ENCODE measurements at places on chromosomes 6 and 20.

- no peak overlapping the region for H3K4me3 ChIP-seq
- no peaks in the 10 kb centered on the region for H3K36me3 ChIP-seq
- peaks cover 1% of the 10 kb centered on the region for H3K4me1 ChIP-seq
- DNase-seq, result no peak
- H3K27ac ChIP-seq, result no peak overlapping the region
Measured at GRCh38 chr20:920311-920710, 4.2 kb upstream of the ANGPT4 start.

- H3K4me3 ChIP-seq, result no peak overlapping the region
Measured at GRCh38 chr20:23585808-23586734, 17.8 kb upstream of the CST9L start.

DNA sequence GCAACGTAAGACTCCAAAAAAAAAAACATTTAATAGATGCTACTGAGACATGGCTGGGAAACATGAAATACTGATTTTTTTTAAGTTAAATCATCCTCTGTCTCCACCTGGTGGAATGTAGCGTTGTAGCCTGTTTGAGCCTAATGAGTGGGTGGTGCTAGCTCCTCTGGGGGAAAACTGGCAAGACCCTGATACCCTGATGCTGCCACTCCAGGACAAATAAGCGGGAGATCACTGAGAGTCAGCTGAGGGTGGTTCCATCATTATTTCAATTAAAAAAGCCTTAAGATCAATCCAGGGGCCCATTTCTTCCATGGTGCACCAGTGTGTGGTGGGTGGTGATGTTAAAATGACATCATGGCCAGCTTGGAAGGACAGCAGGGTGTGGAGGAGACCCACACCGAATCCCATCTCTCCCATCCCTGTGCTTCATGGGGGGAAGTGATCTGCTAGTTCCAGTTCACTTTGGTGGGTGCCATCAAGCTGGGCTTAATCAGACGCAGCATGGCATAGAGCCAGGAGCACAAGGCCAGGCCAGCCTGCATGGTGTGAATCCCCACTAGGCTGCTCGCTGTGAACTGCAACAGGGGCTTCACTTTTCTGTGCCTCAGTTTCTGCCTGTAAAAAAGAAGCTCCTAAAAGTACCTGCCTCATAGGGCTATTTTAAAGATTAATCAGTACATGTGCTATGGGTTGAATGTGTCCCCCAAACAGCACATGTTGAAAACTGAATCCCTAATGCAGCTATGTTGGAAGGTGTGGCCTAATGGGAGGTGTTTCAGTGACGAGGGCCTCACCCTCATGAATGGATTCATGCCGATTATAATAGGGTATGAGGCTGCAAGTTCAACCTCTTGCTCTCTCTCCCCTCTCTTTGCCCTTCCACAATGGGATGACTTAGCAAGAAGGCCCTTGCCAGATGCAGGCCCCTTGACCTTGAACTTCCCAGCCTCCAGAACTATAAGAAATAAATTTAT, 13.0 kb upstream of the MRPS10 start:
- H3K36me3 ChIP-seq, result peaks cover 37% of the 10 kb centered on the region
- no peak for DNase-seq
- no peaks in the 10 kb centered on the region for H3K27me3 ChIP-seq
- H3K4me1 ChIP-seq, result no peaks in the 10 kb centered on the region

DNA sequence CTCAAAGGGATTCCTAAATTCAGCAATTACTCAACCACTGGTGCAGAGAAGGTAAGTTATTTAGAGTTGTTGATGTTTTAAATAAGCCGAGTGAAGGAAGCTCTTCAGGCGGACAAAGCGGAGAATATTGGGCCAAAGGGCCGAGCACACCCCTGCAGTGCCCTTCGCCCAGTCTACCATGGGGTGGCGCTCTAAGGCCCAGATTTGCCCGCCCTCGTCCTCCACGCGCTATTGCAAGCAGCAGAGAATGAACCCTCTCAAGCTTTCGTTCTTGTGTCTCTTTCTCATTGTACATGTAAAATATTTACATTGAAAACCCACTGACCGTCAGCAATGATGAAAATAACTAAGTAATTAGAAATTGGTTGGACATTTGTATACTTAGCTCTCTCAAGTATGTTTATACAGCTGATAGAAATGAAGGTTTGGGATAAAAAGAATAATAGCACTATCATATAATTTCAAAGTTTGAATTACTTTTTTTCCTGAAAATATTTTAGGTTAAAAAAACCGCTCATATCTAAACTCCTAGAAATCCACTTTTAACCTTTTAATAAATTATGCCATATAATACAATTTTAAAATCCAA, 195.0 kb upstream of the CEP162 start:
- no peak overlapping the region for H3K27ac ChIP-seq
- H3K27me3 ChIP-seq, result no peaks in the 10 kb centered on the region
- no peak overlapping the region for H3K4me3 ChIP-seq
- no peak for DNase-seq

- peaks cover 48% of the 10 kb centered on the region for H3K4me1 ChIP-seq
- peak within 1 kb of the TSS; percentile 90 for H3K4me3 ChIP-seq
- H3K27ac ChIP-seq, result peak within 1 kb of the TSS; percentile 95
- H3K36me3 ChIP-seq, result peaks cover 27% of the 10 kb centered on the region
Measured at GRCh38 chr6:3068329-3069214, at the start of gene RIPK1. Gene RIPK1, plus strand, starts transcription at chr6:3068494. Its CDS starts 8,330 bp downstream, at chr6:3076824.

GRCh38 chr6:164296411-164296810, 881.9 kb downstream of the QKI start:
- H3K27ac ChIP-seq, result no peak overlapping the region
- DNase-seq, result no peak
- H3K4me1 ChIP-seq, result no peaks in the 10 kb centered on the region
- no peak overlapping the region for H3K4me3 ChIP-seq
- no peaks in the 10 kb centered on the region for H3K27me3 ChIP-seq

DNA sequence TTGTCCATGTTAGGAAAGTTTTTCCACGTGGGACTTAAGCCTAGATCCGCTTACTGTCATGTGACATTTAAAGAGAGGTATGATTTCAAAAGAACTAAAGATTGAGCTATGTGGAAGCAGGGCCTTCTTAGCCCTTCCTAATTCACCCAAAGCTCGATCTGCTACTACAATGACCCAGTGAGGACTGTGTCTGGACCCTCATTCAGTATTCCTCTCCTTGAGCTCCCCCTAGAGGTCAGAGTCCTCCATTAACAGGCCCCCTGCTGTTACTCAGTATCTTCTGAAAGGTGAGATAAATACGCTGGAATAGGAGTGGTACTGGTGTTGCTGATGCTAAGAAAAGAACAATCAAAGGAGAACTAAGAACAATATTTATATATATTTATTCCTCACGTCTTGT, 414.0 kb downstream of the GJA1 start:
- H3K27ac ChIP-seq, result no peak overlapping the region
- no peak overlapping the region for H3K4me3 ChIP-seq
- no peaks in the 10 kb centered on the region for H3K36me3 ChIP-seq
- no peaks in the 10 kb centered on the region for H3K4me1 ChIP-seq
- no peak for DNase-seq

DNA sequence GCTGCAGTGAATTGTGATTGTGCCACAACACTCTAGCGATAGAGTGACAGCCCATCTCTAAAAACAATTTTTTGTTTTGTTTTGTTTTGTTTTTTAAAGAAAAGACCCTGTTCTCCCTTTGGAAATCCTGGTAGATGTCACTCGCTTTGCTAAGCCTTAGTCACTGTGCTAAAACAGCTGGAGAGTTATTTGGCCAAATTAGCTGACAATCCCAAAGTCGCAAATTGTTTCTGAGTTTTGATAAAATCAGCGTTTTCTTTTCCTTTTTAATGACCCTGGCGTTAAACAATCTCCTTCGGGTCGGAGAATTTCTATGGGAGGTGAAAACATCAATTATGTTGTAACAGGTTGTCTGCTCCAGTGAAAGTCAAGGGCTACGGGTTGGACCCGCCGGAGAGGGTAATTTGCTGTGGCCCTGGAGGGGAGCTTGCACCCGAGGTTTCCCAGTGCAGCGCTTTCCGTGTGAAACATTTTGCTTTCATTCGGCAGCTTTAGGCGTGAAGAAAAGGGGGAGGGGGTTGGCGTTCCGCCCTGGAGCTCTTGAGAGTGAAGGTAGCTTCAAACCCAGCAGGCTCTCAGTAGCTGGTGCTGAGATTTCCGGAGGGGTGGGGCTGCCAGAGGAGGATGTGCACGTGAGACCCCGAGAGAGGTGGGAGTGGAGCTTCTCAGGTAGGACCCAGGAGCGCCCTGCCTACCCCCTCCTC, 296.6 kb downstream of the PHACTR1 start:
- DNase-seq, result no peak
- peak overlapping the region; percentile 66 for H3K4me3 ChIP-seq
- H3K36me3 ChIP-seq, result no peaks in the 10 kb centered on the region
- H3K27me3 ChIP-seq, result peaks cover 87% of the 10 kb centered on the region
- no peak overlapping the region for H3K27ac ChIP-seq

GRCh38 chr6:129708496-129709195, 1.3 kb downstream of the ARHGAP18 start:
- peak overlapping the region; percentile 100 for H3K4me3 ChIP-seq
- peaks cover 50% of the 10 kb centered on the region for H3K4me1 ChIP-seq
- peaks cover 1% of the 10 kb centered on the region for H3K36me3 ChIP-seq
- no peaks in the 10 kb centered on the region for H3K27me3 ChIP-seq
- H3K27ac ChIP-seq, result peak overlapping the region; percentile 6
- DNase-seq, result no peak

DNA sequence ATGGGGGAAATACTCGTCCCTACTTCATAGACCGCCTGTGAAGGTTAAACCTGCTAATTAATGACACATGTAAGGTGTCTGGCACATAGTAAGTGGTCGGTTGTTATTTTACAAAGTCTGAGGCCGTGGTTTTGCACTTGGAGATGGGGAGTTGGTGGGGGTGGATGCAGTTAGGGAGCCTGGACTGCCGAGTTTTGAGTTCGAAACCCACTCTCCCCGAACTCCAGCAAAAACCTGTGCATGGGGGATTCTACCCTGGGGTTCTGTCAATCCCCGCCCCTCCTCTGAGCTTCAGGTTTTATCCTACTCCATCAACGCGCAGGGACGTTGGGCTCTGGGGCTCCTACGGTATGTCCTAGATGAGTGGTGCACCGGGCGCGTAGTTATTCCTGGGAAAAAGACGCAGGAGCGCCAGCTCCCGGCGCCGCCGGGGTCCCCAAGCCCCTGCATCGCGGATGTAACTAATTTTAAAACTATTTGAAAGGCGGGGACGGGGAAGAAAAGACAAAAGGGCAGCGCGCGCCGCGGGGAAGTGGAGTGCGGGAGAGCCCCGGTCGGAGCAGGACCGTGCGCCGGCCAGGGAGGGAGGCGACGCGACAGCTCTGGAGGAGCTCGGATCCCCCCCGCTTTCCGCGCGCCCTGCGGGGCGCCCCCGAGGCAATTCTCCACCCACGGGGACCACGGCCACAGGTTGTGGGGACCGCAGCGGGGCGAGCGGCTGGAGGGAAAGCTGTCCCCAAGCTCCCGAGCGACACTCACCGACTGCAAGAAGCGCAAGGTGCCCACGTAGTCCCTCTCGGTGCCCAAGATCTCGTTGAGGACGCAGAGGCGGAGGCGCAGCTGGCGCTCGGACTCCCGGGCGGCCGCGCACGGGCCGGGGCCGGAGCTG, 672 bp downstream of the PREX1 start:
- no peaks in the 10 kb centered on the region for H3K27me3 ChIP-seq
- H3K4me3 ChIP-seq, result peak overlapping the region; percentile 97
- H3K4me1 ChIP-seq, result peaks cover 52% of the 10 kb centered on the region
- DNase-seq, result no peak
- H3K36me3 ChIP-seq, result peaks cover 25% of the 10 kb centered on the region

GRCh38 chr6:3910106-3910663, 61.0 kb downstream of the FAM50B start:
- H3K4me3 ChIP-seq, result no peak overlapping the region
- no peak overlapping the region for H3K27ac ChIP-seq
- peaks cover 2% of the 10 kb centered on the region for H3K36me3 ChIP-seq
- peaks cover 11% of the 10 kb centered on the region for H3K4me1 ChIP-seq
- no peak for DNase-seq
- H3K27me3 ChIP-seq, result peaks cover 67% of the 10 kb centered on the region

GRCh38 chr20:49814057-49814694, 1.5 kb downstream of the SLC9A8 start:
- peak overlapping the region; percentile 92 for H3K4me3 ChIP-seq
- peaks cover 39% of the 10 kb centered on the region for H3K4me1 ChIP-seq
- no peak for DNase-seq
- H3K27ac ChIP-seq, result peak overlapping the region; percentile 96
- H3K27me3 ChIP-seq, result no peaks in the 10 kb centered on the region
- peaks cover 36% of the 10 kb centered on the region for H3K36me3 ChIP-seq

GRCh38 chr6:142942238-142942637, 2.7 kb downstream of the HIVEP2 start:
- H3K27ac ChIP-seq, result peak overlapping the region; percentile 99
- peaks cover 49% of the 10 kb centered on the region for H3K36me3 ChIP-seq
- DNase-seq, result no peak
- peaks cover 70% of the 10 kb centered on the region for H3K4me1 ChIP-seq
- peak overlapping the region; percentile 96 for H3K4me3 ChIP-seq

DNA sequence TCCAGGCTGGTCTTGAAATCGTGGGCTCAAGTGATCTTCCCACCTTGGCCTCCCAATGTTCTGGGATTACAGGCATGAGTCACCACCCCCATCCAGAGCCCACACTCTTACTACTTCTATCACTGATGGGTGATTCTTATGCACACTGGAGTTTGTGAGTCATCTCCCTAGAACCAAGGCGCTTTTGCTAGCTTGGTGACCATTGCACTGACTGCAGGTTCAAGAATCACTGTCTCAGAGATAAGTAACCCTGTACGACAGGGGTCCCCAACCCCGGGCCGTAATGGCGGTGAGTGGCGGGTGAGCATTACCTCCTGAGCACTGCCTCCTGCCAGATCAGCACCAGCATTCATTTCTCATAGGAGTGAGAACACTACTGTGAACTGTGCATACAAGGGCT, 118.8 kb downstream of the MAP3K7 start:
- no peaks in the 10 kb centered on the region for H3K36me3 ChIP-seq
- H3K4me3 ChIP-seq, result no peak overlapping the region
- peaks cover 27% of the 10 kb centered on the region for H3K4me1 ChIP-seq
- DNase-seq, result no peak

- no peak overlapping the region for H3K4me3 ChIP-seq
- DNase-seq, result no peak
- no peaks in the 10 kb centered on the region for H3K4me1 ChIP-seq
- no peaks in the 10 kb centered on the region for H3K36me3 ChIP-seq
- no peak overlapping the region for H3K27ac ChIP-seq
Measured at GRCh38 chr6:74073999-74074398, 378.0 kb downstream of the CD109 start.

DNA sequence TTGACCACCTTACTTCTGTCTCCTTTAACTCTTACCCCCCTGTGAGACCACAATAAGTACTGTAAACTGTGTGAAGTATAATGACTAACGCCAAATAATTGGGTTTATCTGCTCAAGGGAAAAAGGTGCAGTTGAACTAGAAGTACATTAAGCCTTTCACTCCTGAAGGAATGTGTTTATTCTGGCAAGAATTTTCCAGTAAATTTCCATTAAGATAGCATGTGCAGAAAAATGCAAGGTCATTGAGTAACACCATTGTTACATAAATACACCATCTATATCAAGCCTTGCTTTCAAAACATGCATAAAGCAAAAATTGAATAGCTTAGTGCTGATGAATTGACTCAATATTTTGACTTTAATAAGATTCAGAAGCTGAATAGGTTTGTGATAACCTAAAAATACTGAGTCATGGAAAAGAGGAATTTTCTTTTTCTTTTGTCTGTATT, 65.4 kb downstream of the ARHGAP18 start:
- no peak overlapping the region for H3K27ac ChIP-seq
- DNase-seq, result no peak
- no peak overlapping the region for H3K4me3 ChIP-seq
- H3K4me1 ChIP-seq, result no peaks in the 10 kb centered on the region
- H3K36me3 ChIP-seq, result peaks cover 1% of the 10 kb centered on the region
